Activated CD4-positive, alpha-beta T cell treated with anti-CD3 and anti-CD28 coated beads for 36 hours (primary cell): ENCODE measurements at places on chromosomes 7 and 10. TPM values are rescaled to one million over a fixed set of nuclear protein-coding genes. Genes with fewer than 3 reads are reported as not detected.

Gene AKR1C3
- 0.75 TPM for total RNA-seq

Gene ZNHIT1
- total RNA-seq = 44.2 TPM

DNA sequence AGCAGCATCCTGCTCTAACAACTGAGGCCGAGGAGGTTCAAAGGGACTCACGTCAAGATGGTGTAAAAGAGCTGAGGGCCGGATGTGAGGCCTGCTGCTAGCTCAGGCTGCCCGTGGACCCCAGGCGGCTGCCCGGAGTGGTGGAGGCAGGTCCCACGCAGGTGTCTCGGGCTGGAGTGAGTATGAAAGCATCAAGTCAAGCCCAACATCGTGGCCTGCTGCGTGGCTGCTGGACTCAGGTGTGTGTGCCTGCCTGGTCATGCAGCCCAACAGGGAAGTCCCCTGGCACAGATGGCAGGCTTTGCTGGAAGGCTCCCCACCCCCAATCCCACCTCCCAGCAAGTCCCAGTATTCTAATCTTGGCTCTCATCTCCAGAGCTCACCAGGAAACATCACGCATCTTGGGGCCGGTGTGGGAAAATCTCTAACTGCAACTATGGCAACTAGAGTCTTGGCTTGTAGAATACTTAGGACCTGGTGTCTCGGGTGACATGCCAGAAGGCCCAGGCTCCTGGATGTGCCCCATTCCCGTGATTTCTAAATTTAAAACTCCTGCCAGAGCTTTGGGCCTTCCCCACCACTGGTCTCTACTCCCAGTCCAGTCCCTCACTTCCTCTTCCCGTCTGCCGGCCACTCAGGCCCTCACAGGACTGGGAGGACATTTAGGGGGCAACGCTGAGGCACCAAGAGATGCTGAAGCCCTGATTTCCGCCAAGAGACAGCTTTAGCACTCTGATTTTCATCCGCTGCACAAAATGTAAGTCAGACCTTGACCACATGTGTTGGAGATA lies 85.9 kb downstream of the PRKAG2 start:
- H3K36me3 ChIP-seq = no peaks in the 10 kb centered on the region
- no peak for DNase-seq
- H3K27me3 ChIP-seq = no peaks in the 10 kb centered on the region
- H3K4me3 ChIP-seq = no peak overlapping the region
- H3K27ac ChIP-seq = no peak overlapping the region

Gene GDF10
- 0.30 TPM for total RNA-seq

DNA sequence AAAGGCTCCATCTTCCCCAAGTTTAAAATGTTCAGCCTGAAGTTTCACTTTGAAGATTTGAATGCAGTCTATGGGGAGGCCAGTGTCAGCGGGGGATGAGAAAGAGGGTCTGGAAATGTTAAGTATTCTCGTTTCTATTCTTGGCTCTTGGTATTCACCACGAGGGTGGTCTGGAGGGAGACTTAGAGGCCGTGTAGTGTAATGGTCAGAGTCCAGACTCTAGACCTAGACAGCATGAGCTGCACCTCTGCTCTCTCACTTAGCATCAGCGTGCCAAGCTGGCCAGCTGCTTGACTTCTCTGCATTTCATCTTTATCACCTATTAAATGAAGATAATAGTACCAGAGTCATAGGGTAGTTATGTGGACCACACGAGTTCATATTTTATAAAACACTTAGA lies 57.9 kb downstream of the MKX start:
- H3K4me3 ChIP-seq = no peak overlapping the region
- H3K27me3 ChIP-seq = peaks cover 10% of the 10 kb centered on the region
- no peak overlapping the region for H3K27ac ChIP-seq
- no peaks in the 10 kb centered on the region for H3K4me1 ChIP-seq

DNA sequence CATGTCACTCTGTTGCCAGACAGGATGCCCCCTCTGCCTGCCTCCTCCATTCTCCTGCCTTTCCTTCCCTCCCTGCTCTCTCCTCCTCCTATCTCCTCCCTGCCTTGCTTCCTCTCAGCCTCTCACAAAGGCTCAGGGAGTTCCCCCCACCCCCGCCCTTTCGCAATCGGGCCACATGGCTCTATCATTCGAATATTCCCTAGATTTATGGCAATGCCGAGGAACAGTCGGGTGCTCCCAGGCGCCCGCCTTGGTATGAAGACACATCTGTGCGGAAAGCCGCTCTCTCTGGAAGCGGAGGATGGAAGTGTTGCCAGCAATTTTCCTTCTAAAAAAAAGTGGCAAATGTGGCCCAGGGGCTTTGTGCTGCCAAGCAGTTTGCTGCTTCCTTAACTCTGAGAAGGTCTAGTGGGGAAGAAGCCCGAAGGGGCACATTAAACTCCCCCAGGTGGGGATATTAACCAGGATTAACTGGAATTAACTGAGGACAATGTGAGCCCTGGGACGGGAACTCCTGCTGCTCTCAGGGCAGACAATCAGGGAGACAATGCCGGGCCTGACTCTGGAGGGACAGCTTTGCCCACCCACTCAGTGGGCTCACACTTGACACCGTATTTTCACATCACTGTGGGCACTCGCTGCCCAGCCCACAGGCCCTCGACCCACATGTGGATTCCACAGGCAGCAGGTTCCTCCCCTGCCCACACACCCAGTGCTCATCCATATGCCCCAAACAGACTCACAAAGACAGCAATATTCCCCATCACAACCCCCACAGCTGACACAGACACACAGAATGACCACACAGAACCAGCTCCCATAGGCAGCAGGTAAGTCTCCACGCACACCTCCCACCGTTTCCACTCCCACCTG lies 88.4 kb upstream of the SMNDC1 start:
- peak overlapping the region; percentile 17 for H3K27ac ChIP-seq
- peaks cover 37% of the 10 kb centered on the region for H3K4me1 ChIP-seq
- H3K27me3 ChIP-seq = no peaks in the 10 kb centered on the region
- H3K36me3 ChIP-seq = no peaks in the 10 kb centered on the region
- H3K4me3 ChIP-seq = no peak overlapping the region

Gene TEX47
- not detected for total RNA-seq

DNA sequence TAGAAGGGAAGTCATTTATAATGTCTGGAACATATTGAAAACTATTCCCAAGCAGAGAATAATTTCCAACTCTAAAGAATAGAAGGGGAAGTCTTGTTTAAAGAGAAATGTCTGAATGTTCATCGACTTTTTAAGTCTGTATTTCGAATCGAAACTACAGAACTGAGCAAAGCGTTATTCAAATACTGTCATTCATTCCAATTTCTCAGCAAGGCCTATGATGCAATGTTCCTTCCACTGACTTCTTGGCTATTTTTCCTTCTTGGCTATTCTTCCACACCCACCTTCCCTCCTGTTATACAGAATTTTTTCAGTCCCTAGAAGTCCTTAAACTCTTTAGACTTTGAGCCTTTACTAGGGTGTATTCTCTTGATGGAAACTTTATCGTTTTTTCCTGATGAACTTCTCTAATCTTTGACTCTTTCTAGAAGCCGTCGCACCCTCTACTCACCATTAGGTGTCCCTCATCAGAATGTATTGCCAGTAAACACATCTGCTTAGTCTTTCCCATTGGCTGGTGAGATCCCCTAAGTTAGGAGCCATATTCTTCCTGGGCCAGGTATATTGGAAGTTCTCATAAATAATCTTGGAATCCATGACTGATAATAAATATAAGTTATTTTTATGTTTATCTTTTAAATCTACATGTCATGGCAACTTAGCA lies 235.7 kb upstream of the CCDC6 start:
- no peak for DNase-seq
- no peak overlapping the region for H3K27ac ChIP-seq
- peaks cover 12% of the 10 kb centered on the region for H3K36me3 ChIP-seq
- H3K4me1 ChIP-seq = peaks cover 10% of the 10 kb centered on the region
- no peaks in the 10 kb centered on the region for H3K27me3 ChIP-seq

Gene CCL24
- total RNA-seq = not detected

Gene FAM241B
- 9.6 TPM for total RNA-seq

Gene C10orf105
- 0.40 TPM for total RNA-seq

Gene HTRA1
- total RNA-seq = not detected

GRCh38 chr10:99941942-99942820 lies 67.6 kb downstream of the DNMBP start:
- no peaks in the 10 kb centered on the region for H3K27me3 ChIP-seq
- H3K27ac ChIP-seq = no peak overlapping the region
- H3K4me1 ChIP-seq = no peaks in the 10 kb centered on the region
- DNase-seq = no peak
- peaks cover 3% of the 10 kb centered on the region for H3K36me3 ChIP-seq

GRCh38 chr10:89001729-89002072 lies 11.1 kb downstream of the FAS start:
- H3K4me3 ChIP-seq = peak overlapping the region; percentile 62
- no peaks in the 10 kb centered on the region for H3K27me3 ChIP-seq
- peak; percentile 24 for DNase-seq

Gene ANKRD22
- 0.37 TPM for total RNA-seq

Gene EPHA1
- 2.4 TPM for total RNA-seq

- peak; percentile 59 for DNase-seq
- H3K4me3 ChIP-seq = peak overlapping the region; percentile 78
- H3K27ac ChIP-seq = peak overlapping the region; percentile 76
- H3K36me3 ChIP-seq = peaks cover 6% of the 10 kb centered on the region
Observed at GRCh38 chr7:98281757-98282606, 496 bp downstream of the BRI3 start.

DNA sequence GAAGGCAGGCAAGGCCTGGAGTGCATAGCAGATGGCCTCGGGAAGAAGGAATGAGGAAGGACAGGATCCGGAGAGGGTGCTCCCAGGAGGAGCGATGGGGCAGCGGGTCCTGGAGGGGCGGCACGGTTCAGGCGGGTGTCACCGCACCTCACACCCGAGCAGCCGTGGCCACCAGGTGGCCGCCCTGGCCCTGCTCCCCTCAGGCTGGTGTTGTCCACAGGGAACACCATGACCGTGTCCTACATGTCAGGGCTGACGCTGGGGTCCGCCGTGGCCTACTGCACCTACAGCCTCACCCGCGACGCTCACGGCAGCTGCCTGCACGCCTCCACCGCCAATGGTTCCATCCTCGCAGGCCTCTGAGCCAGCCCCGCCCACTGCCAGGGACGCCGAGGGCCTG lies 19.8 kb downstream of the SLC29A4 start:
- no peak overlapping the region for H3K4me3 ChIP-seq
- H3K27ac ChIP-seq = no peak overlapping the region
- no peaks in the 10 kb centered on the region for H3K4me1 ChIP-seq
- DNase-seq = no peak
- peaks cover 4% of the 10 kb centered on the region for H3K36me3 ChIP-seq
- H3K27me3 ChIP-seq = no peaks in the 10 kb centered on the region

Gene HOXA9
- total RNA-seq = not detected

- no peaks in the 10 kb centered on the region for H3K4me1 ChIP-seq
- no peaks in the 10 kb centered on the region for H3K36me3 ChIP-seq
- no peak overlapping the region for H3K4me3 ChIP-seq
- H3K27me3 ChIP-seq = peaks cover 7% of the 10 kb centered on the region
Observed at GRCh38 chr7:126803060-126803665, 449.6 kb downstream of the GRM8 start.

DNA sequence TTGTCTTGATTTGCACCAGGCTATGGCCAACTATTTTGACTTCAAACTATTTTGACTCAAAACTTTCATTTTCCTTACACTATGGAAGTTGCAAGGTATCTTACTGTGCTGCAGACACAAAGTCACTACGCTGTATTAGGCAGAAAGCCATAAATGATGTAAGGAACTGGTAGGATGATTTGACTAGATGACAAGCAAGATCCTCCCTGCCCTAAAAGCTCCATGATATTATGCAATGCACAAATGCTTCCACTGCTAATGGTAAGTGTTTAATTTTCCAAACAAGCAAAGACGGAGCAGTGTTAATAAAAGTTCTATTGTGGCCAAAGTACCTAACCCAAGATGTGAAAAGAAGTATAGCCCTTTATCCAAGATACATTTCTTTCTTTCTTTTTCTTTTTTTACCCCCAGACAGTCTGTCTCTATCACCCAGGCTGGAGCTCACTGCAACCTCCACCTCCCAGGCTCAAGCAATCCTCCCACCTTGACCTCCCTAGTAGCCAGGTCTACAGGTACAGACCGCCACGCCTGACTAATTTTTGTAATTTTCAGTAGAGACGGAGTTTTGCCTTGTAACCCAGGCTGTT lies 98.2 kb downstream of the ANK3 start:
- H3K27me3 ChIP-seq = no peaks in the 10 kb centered on the region
- H3K4me3 ChIP-seq = no peak overlapping the region
- no peak overlapping the region for H3K27ac ChIP-seq
- no peak for DNase-seq
- H3K4me1 ChIP-seq = peaks cover 8% of the 10 kb centered on the region

DNA sequence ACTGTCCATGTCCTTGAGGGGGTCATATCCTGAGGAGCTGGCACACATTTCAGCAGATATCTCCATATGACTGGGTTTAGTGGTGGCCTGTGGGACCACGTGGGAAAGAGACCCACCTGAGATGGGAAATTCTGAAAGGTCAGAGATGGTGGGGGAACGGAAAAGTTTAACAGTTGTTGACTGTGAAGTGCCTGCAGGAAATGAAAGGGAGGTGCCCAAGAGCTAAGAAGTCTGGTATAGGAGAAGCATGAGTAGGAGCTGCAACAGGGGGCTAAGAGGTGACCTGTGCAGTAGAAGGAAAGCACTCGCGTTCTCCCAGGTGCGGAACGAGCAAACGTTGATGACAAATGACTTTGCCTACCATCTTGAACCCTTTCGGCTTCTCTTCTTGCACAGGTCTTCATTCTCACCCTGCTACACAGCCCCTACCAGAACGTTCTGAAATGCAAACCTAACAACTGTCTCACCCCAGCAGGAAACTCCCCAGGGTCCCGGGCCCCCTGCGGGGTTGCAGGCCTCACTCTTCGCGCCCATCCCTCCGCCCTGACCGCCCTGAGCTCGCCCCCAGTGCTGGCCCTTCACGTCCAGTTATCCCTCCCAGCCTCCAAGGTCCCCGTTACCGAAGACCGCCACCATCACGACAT lies 9.8 kb upstream of the FXYD4 start:
- no peaks in the 10 kb centered on the region for H3K27me3 ChIP-seq
- H3K36me3 ChIP-seq = peaks cover 3% of the 10 kb centered on the region
- H3K27ac ChIP-seq = peak overlapping the region; percentile 98
- DNase-seq = peak; percentile 46

Gene WDFY4
- total RNA-seq = 0.07 TPM

GRCh38 chr7:124403112-124403511 lies 362.5 kb downstream of the GPR37 start:
- H3K27ac ChIP-seq = no peak overlapping the region
- no peaks in the 10 kb centered on the region for H3K4me1 ChIP-seq
- no peaks in the 10 kb centered on the region for H3K36me3 ChIP-seq

DNA sequence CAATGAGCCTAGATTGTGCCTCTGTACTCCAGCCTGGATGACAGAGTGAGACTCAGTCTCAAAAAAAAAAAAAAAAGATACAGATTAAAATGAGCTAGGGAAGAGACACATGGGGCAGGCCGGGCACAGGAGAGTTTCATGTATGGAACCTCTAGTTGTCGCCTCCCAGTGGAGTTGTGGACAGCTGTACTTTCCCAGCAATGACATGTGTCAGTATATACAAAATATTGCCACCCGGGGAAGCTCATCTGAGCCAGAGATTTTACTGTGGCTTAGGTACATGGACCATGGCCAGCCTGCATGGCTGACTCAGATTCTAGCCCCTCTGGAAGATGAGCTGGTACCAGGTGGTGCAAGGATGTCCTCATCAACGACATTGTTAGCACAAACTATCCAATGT lies 87.4 kb downstream of the COL26A1 start:
- no peak overlapping the region for H3K4me3 ChIP-seq
- no peaks in the 10 kb centered on the region for H3K36me3 ChIP-seq
- no peak for DNase-seq

- H3K36me3 ChIP-seq = no peaks in the 10 kb centered on the region
- H3K4me1 ChIP-seq = peaks cover 22% of the 10 kb centered on the region
- H3K27ac ChIP-seq = peak overlapping the region; percentile 58
- no peak overlapping the region for H3K4me3 ChIP-seq
Observed at GRCh38 chr10:47311932-47312662, 10.2 kb upstream of the GDF2 start.

Gene NRCAM
- 0.60 TPM for total RNA-seq

GRCh38 chr10:42864575-42864974 lies 82.0 kb downstream of the BMS1 start:
- DNase-seq = no peak
- H3K4me1 ChIP-seq = peaks cover 4% of the 10 kb centered on the region
- no peak overlapping the region for H3K27ac ChIP-seq
- no peaks in the 10 kb centered on the region for H3K36me3 ChIP-seq
- no peak overlapping the region for H3K4me3 ChIP-seq
